ENCODE measurements at places on chromosomes 16 and 17. TPM values are rescaled to one million over a fixed set of nuclear protein-coding genes. Genes with fewer than 3 reads are reported as not detected.

The SLC16A5 gene
- total RNA-seq = 7.2 TPM

The MSL1 gene
- 54.0 TPM for total RNA-seq

The NR1D1 gene
- total RNA-seq = 19.5 TPM

The DNAH9 gene
- total RNA-seq = 0.08 TPM

The PRSS21 gene
- total RNA-seq = not detected

The SCIMP gene
- 3.1 TPM for total RNA-seq

The BRICD5 gene
- total RNA-seq = 5.9 TPM

The CDH5 gene
- total RNA-seq = 40.3 TPM

The C17orf50 gene
- not detected for total RNA-seq

The QPRT gene
- 22.0 TPM for total RNA-seq

The SPATA22 gene
- not detected for total RNA-seq

The MYL4 gene
- total RNA-seq = 4,221 TPM

The CSH2 gene
- total RNA-seq = not detected

The VPS35 gene
- total RNA-seq = 68.0 TPM

The HS3ST6 gene
- not detected for total RNA-seq

The SALL1 gene
- total RNA-seq = 0.29 TPM

The CDH13 gene
- total RNA-seq = 100 TPM

The PDP2 gene
- total RNA-seq = 6.8 TPM

The ADAMTS18 gene
- 0.10 TPM for total RNA-seq

The KRTAP1-5 gene
- not detected for total RNA-seq

The MARCHF10 gene
- total RNA-seq = not detected

The KRTAP2-3 gene
- not detected for total RNA-seq

The TK2 gene
- total RNA-seq = 22.3 TPM

The CIAO2B gene
- total RNA-seq = 92.7 TPM

The MT1M gene
- total RNA-seq = 15.2 TPM

The TBC1D3H gene
- total RNA-seq = 0.32 TPM

The RAB37 gene
- 3.2 TPM for total RNA-seq

The OTOA gene
- 0.29 TPM for total RNA-seq

The ACSM3 gene
- total RNA-seq = 8.9 TPM

The KRT33A gene
- total RNA-seq = not detected

The GCGR gene
- total RNA-seq = not detected

The STAC2 gene
- total RNA-seq = 1.4 TPM

The TPSAB1 gene
- total RNA-seq = 2.1 TPM

The KRTAP2-2 gene
- not detected for total RNA-seq

The ITGAD gene
- total RNA-seq = not detected

The LHX1 gene
- not detected for total RNA-seq

The CD300A gene
- 2.9 TPM for total RNA-seq

The C16orf89 gene
- 19.4 TPM for total RNA-seq

The PMP22 gene
- 133 TPM for total RNA-seq

The GP1BA gene
- 0.13 TPM for total RNA-seq

The FBXO39 gene
- 0.34 TPM for total RNA-seq

The WSCD1 gene
- 10.1 TPM for total RNA-seq

The SPATA2L gene
- 7.1 TPM for total RNA-seq

The P3H4 gene
- 12.0 TPM for total RNA-seq

The SSTR5 gene
- 10.7 TPM for total RNA-seq

The KCNJ18 gene
- total RNA-seq = not detected

The PRSS8 gene
- total RNA-seq = 0.21 TPM

The OR1A1 gene
- not detected for total RNA-seq

Measured in left cardiac atrium (tissue), 4 donors.